ENCODE measurements at places on chromosomes 2 and 18.

- DNase-seq = peak; percentile 41
Observed at GRCh38 chr2:70425682-70426301, 123.9 kb upstream of the FAM136A start.

- DNase-seq = no peak
Observed at GRCh38 chr2:19949071-19949470, 40.8 kb downstream of the WDR35 start.

GRCh38 chr2:52512760-52513159 lies 1254.8 kb upstream of the CHAC2 start:
- no peak for DNase-seq

DNA sequence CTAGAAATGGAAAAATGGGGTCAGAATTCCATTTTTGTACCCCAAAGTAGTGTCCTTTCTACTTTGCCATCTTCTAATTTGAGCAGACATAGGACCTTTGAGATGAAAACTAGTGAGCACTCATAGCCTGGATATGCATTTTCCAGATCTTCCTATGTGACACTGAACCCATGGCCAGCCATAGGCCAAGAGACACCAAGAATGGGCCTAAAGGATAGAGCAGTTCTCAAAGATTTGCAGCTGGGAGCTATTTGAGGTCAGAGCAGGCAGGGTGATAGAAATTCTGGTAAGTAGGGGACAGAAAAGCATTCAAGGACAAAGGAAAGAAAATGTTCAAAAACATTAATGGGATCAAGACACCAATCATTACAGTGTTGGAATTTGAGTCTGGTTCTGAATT lies 332.8 kb downstream of the MYCN start:
- no peak for DNase-seq

DNA sequence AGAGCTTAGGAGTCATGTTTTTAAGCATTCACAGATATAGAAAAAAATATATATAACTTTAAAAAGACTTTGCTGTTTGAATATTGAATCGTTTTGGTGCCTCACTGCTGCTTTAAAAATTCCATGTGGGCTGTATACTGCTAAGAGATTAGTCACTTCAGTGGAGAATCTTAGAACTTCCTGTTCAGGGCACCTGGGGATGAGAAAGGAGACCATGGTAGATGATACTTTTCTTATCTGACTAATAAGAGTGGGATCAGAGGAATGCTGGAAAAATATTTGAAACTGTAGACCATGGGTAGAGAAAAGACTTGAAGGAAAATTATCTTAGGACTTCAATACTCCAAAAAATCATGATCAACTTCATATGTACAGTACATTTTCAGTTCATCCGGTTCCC lies 442.2 kb upstream of the SETBP1 start:
- DNase-seq = no peak

DNA sequence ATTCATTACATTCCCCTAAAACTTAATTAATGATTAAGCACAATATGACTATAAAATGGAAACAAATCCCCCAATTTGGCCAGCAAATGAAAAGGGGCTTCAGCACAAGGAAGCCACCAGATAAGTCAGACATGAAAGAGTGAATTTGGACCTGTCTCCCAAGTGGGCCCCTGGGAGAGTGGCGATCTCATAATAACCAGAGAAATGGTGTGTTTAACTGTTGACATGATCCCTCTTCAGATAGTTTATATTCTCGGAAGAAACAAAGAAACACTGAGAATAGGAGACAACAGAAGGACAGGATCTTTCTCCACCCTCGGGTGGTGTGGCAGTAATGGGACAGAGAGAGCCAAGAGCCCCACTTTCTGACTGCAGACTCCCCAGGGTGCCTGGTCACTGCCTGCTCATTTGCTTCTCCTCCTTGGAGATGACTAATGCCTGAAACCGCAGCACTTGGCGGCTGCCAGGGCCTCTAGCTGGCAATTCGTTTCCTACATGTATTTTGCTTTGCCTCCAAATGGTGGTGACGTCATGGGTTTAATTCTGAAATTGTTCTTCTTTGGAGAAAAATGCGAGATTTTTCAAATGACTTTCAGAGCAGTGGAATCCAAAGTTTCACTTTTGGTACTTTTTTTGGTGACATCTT lies 46.4 kb upstream of the SPP2 start:
- no peak for DNase-seq

- no peak for DNase-seq
Observed at GRCh38 chr18:38470421-38470820, 904.8 kb upstream of the CELF4 start.

GRCh38 chr2:16487686-16488085 lies 177.9 kb downstream of the CYRIA start:
- peak; percentile 9 for DNase-seq

- DNase-seq = no peak
Observed at GRCh38 chr2:209146682-209147320, 277.0 kb upstream of the MAP2 start.

DNA sequence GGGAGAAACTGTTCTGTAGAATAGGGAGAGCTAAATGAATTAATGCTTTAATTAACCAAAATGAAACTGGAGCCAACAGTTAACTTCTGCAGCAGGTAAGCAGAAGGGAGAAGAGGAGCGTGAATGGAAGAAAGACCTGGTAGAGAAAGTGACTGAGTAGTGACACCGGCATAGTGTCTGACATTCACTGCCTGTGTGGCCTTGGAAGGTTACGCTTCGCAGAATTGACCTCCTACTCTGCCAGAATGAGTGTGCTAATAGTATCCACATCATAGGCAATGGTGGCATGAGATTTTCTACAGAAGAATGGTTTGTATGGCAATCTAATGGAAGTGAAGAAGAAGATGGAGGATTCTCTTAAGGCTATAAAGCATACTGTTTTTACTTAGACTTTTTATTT lies 614.4 kb downstream of the CPS1 start:
- no peak for DNase-seq

DNA sequence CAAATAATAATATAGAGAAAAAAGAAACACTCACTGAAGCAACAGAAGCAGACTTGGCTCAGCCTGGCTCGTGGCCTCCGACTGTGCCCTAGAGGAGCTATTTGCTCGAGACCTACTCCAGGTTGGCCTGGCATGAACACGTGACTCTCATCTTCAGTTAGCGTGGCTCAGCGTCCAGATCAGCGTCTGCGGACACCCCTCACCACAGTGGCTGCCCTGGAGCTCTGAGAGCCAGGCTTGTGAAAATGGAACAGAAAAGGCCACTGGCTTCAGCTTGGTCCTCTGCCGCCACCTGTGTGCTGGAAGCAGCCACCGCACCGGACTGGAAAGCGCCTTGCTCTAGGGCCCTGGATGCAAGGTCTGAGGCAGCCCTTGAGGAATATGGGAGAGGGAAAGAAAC lies 1184.0 kb upstream of the GYPC start:
- DNase-seq = no peak

GRCh38 chr2:128637481-128638155 lies 318.9 kb upstream of the HS6ST1 start:
- no peak for DNase-seq

- DNase-seq = peak; percentile 97
Observed at GRCh38 chr2:232550354-232551249, at the start of the genes EIF4E2 and TIGD1. Gene EIF4E2 (plus strand): TSS chr2:232550689. CDS start chr2:232550725, 36 bp downstream. Gene TIGD1 (minus strand): TSS chr2:232550557. CDS start chr2:232549882, 675 bp downstream.

DNA sequence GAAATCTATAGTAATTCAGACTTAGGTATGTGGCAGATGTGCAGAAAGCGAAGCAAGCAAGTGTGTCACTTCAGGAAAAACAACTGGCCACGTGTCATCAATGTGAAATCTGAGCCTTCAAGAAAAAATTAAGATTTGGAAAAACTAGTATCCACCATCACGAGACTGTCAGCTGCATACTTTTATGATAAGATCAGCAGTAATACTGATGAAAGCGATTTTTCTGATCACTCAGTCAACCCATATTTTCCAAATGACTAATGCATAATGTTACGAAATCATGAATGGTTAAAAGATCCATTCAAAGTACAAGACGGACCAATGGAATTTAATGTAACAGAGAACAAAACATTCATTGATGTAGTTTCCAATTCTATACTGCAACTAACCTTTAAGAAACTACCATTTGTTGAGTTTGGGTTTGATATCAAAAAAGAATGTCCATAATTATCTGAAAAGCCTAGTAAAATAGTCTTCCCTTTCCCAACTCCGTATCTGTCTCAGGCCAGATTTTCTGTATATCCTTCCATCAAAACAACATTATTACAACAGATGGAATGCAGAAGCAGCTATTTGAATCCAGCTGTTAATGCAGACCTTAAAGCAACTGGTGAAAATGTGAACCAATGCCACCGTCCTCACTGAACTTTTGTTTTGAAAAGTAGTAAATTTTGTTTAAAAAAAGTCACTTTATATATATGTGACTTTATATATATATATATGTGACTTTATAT lies 17.0 kb upstream of the BCL2 start:
- no peak for DNase-seq

DNA sequence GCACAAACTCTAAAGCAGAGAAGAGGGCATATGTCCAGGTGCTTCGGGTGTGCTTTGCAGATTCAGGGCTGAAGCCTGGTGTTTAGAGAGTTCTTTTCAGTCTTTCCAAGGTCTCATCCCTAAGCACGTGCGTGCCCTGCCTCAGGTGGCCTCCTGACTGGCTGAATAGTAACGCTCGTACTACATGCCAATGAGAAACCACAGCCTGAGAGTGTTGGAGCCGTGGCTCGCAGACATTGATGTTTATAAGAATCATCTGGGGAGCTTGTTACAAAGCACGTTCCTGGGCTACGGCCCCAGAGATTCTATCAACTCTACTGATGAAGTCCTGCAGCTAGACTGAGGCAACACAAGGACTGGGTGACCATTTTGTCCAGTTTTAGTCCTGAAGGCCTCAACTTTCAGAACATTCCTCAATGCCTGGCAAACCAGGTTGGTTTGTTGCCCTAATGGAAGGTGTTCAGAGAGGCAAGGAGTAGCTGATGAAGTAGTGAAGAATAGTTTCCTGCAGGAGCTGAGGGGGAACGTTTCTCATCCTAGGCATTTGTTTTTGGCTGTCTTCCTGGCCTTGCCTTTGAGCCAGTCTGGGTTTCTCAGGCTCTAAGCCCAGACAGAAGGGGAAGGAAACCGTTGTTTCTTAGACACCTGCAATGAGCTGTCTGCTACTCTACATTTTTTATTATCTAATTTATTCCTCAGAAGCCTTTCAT lies 31.5 kb upstream of the HAAO start:
- DNase-seq = no peak

DNA sequence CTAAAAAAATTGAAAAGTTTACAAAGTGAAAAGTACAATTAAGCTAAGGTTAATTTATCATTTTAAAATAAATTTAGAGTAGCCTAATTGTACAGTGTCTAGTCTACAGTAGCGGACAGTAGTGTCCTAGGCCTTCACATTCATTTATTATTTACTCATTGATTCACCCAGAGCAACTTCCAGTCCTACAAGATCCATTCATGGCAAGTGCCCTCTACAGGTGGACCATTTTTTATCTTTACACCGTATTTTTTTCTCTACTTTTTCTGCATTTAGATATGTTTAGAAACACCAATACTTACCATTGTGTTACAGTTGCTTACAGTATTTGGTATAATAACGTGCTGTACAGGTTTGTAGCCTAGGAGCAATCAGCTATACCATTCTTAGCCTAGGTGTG lies 84.1 kb downstream of the TSN start:
- DNase-seq = no peak

DNA sequence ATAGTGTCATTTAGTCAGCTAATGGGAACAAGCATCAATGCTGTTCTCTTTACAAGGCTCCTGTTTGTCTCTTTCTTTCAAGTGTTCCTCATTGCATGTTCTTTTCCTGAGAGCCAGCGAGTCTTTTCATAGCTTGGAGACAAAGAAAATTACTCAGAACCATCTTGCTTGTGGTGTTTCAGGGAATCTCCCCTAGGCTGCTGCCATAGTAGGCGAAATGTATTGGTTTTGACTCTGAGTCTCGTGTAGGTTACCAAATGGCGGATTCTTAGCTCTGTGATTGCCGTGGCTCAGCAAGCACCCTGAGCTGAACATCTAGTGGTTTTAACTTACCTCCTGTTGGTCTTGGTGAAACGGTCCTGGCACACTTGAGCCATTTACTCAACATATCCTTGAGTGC lies 68.7 kb downstream of the RHBDD1 start:
- no peak for DNase-seq

DNA sequence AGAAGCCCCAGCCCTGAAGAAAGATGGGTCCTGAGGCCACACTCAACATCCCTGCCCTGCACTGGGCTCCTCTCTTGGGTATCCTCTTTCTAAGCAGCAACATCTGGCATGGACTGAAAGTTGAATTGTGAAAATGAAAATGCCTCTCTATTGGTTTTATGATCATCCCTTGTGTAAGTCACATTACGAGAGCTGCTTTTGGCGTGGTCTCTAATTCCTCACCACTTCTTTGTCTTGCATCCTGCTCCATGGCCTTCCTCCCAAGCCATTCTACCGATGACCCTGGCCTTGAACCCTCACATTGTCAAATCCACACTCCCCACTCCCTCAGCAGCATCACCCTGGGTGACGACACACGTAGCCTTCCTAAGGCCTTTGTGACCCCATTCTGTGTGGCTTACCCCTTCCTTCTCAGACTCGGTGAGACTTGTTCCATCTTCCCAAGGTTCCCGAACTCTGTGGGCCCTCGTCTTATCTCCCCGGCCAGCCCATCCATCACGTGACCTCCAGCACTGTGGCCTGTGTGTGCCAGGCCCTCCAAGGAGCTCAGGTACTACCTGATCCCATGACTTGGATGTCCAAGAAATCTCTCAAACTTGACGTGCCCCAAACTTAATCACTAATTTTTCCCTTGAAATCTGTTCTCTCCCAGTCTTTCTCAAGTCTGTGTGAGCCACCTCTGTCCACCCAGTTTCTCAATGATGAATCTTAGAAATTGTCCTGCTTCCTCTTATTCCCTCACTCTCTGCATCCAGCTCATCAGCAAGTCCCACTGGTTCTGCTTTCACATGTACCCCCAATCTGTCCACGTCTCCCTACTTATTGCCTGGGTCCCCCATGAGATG lies 194.7 kb upstream of the HS6ST1 start:
- no peak for DNase-seq

DNA sequence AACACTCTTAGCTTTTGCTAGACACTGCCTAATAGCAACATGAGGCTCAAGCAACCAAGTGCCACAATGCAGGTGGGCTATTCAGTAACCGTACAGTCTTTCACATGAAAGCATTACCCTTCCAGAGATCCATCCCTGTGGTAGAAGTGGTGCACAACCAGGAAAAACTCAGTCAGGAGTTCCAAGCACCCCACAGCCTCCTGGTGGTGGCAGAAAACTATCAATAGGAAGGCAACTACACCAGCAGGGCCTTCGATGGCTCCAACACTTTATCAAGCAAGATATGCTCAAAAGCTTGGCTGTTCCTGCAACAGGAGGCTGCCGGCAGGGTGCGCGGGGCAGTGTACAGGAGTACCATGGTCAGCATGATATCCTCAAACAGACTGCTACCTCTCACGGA lies 176.1 kb upstream of the DLGAP1 start:
- DNase-seq = no peak

- DNase-seq = peak; percentile 1
Observed at GRCh38 chr2:234102112-234102511, 51.6 kb downstream of the SPP2 start.

GRCh38 chr18:78559584-78559983 lies 420.0 kb upstream of the SALL3 start:
- no peak for DNase-seq

Measured in NCI-H510A treated with DMSO at 0.1 percent for 48 hours (cell line).